Dermis blood vessel endothelial cell (primary cell): ENCODE measurements at places on chromosomes 16 and 17. TPM values are rescaled to one million over a fixed set of nuclear protein-coding genes. Genes with fewer than 3 reads are reported as not detected.

Gene CDK5R1
- total RNA-seq, result 1.4 and 1.9 TPM in 2 replicates

Gene GDPD3
- 1.1 and 2.2 TPM in 2 replicates for total RNA-seq

Gene CFAP97D1
- total RNA-seq, result not detected in 2 replicates

Gene KRT27
- not detected in 2 replicates for total RNA-seq

Gene PIPOX
- 0.93 and 3.1 TPM in 2 replicates for total RNA-seq

Gene GCGR
- total RNA-seq, result 0.17 TPM in 1 of 2 replicates, not detected in the other

Gene GNPTG
- total RNA-seq, result 40.3 and 49.9 TPM in 2 replicates

Gene CCDC144A
- total RNA-seq, result 3.2 and 7.7 TPM in 2 replicates

Gene KRTAP9-2
- total RNA-seq, result not detected in 2 replicates

Gene AATF
- 23.5 and 26.7 TPM in 2 replicates for total RNA-seq

Gene CEMP1
- not detected in 2 replicates for total RNA-seq

Gene SLC13A5
- not detected in 2 replicates for total RNA-seq

Gene NOS2
- 0.34 and 0.60 TPM in 2 replicates for total RNA-seq

Gene SDK2
- not detected in 2 replicates for total RNA-seq

Gene ABCA3
- 29.1 and 66.9 TPM in 2 replicates for total RNA-seq
